Fibroblast of the aortic adventitia (primary cell): ENCODE measurements at places on chromosomes 1 and 21. TPM values are rescaled to one million over a fixed set of nuclear protein-coding genes. Genes with fewer than 3 reads are reported as not detected.

DNA sequence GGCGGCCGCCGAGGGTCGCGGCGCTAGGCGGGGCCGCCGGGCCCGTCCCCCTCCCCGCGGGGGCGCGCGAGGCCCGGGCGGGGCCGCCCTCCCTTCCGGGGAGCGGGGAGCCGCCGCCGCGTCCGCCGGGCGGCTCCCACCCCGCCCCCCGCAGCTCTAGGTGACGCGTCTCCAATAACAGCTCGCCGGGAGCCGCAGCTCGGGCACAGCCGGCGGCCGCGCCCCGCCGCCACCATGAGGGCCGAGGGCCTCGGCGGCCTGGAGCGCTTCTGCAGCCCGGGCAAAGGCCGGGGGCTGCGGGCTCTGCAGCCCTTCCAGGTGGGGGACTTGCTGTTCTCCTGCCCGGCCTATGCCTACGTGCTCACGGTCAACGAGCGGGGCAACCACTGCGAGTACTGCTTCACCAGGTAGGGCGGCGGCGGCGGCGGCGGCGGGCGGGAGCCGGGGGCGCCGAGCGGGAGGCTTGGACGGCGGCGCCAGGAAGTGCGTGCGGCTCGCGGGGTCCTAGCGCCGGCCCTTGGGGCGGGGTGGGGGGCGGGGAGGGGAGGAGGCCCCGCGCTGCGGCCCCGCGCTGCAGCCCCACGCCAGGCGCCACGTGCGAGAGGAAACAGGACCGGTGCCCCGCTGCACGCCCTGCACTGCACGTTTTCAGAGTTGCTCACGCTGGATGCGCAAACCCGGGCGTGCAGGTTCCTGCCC is at the start of gene SMYD2:
Gene SMYD2 (plus strand): TSS at position 139 of the 699 bp plus-strand sequence. CDS start 96 bp downstream, at position 235.
- DNase-seq = peak; percentile 33

GRCh38 chr1:212457740-212458338 is 25.1 kb downstream of the NENF start:
- peak; percentile 37 for DNase-seq

GRCh38 chr1:193229136-193229535 is 42.7 kb upstream of the B3GALT2 start:
- no peak for DNase-seq

DNA sequence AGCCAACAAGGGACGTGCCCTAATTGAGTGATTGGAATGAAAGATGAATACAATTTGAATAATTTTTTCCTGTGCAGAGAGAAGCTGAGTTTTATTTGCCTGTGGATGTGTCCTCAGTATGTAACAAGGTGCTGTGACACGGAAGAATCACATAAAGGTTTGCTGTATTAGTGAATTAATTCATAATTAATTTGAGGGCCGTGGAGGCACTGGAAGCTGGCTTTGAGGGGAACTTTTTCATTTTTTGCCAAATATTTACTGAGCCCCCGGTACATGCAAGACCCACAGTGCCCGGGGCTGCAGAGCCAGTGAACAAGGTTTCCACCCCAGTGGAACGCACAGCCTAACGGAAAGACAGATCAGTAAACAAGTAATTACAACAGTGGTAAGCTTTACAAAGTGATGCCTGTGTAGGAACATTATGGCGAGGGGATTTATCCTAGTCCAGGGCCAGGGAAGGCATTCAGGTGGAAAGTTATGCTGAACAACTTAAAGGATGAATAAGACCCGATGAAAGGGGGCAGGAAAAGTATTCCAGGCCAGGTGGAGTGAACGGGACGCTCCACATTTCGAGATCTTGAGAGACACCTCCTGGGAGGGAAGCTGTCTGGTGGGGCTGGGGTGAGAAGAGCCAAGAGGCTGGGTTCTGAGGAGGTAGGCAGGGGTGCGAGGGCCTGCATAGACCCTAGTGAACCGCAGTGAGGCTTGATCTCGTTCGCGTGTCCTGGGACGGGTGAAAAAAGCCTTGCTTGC is 773 bp upstream of the RCC2 start:
- no peak for DNase-seq

DNA sequence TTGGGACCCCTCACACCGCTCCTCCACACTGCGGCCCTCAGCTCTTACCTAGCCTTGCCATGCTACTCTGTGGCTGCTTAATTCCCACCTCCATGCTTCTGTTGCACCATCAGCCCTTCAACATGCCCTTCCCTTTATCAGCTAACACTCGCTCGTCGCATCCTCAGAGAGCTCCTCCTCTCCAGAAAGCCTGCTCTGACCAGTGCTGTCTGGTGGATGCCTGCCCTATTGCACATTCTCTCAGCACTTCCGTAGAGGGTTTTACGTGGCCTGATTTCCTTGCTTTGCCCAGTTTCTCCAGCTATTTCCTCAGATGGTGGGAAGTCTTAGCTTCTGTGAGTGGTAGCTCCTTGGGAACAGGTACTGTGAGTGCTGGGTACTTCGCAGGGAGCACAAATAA is 10.3 kb upstream of the LAD1 start:
- DNase-seq = no peak

DNA sequence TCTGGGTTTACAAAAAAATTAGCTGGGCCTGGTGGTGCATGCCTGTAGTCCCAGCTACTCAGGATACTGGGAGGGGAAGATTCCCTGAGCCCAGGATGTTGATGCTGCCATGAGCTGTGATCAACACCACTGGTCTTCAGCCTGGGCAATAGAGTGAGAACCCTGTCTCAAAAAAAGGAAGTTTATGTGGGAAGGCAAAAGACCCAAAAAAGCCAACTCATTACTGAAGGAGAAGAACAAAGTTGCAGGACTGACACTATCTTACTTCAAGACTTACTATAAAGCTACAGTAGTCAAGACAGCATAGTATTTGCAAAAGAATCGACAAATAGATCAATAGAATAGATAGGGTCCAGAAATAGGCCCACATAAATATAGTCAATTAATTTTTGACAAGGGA is 9.2 kb upstream of the PTGS2 start:
- no peak for DNase-seq

DNA sequence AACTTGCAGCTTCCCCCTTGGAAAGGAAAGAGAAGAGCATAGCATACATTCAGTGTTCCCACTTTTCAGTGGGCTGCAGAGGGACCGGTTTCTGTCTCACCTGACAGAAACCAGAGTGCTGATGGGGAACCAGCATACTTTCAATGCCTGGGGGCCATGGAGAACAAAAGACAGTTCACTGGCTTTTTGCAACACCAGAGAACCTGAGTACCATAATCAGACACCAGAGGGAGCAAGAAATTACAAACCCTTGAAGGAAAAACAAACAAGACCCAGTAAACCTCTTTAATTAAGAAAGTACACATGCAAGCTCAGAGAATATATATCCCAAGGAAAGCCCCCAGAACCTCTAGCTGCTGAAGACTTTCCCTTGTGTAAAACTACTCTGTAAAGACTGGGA is 51.1 kb downstream of the CSMD2 start:
- peak; percentile 32 for DNase-seq

GRCh38 chr1:176227579-176227978 is 20.5 kb upstream of the COP1 start:
- peak; percentile 7 for DNase-seq

- no peak for DNase-seq
These were observed 2.1 kb downstream of the CAPZB start for GRCh38 chr1:19483261-19483660.

Gene RAP1GAP
- total RNA-seq = 0.08 and 0.09 TPM in 2 replicates

Gene CD164L2
- not detected in 2 replicates for total RNA-seq

Gene DDAH1
- total RNA-seq = 57.8 and 88.9 TPM in 2 replicates

Gene CLDN17
- total RNA-seq = 0.49 TPM in 1 of 2 replicates, not detected in the other
